ENCODE measurements at places on chromosomes 1 and 21. TPM values are rescaled to one million over a fixed set of nuclear protein-coding genes. Genes with fewer than 3 reads are reported as not detected.

ABCA4 gene
- not detected for total RNA-seq

RAB42 gene
- not detected for total RNA-seq

AJAP1 gene
- total RNA-seq: 0.65 TPM

CCT8 gene
- total RNA-seq: 474 TPM

ARHGAP30 gene
- 174 TPM for total RNA-seq

CD53 gene
- total RNA-seq: 257 TPM

KRTAP7-1 gene
- total RNA-seq: not detected

GREM2 gene
- not detected for total RNA-seq

OR2AK2 gene
- not detected for total RNA-seq

TDRD10 gene
- not detected for total RNA-seq

TSTD1 gene
- 78.7 TPM for total RNA-seq
